ENCODE measurements at places on chromosomes 1 and 21.

DNA sequence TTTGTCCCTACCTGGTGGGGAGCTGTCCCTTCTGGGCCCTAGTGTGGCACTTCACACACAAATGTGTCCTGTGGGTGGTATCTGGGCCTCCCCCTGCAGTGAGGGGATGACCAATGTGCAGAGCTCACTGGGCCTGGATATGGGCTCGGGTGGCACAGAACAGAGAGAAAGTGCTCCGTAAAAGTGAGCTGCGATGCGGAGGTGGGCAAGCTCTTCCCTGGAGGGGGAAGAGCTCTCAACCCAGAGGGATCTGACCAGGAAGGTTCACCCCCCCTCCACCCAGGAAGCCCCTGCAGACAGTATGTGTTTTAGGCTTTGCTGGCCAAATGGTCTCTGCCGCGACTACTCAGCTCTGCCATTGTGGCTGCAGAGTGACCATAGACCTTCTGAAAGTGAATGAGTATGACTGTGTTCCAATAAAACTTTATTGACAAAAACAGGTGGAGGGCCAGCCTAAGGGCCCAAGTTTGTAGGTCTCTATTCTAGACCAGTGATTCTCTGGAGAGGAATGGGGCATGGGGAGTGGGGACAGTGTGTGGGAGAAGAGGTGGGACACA, 8.6 kb upstream of the ITGB2 start:
- ATAC-seq: no peak

- no peak for ATAC-seq
These were observed 333.1 kb upstream of the CHRM3 start for GRCh38 chr1:239053279-239053678.

DNA sequence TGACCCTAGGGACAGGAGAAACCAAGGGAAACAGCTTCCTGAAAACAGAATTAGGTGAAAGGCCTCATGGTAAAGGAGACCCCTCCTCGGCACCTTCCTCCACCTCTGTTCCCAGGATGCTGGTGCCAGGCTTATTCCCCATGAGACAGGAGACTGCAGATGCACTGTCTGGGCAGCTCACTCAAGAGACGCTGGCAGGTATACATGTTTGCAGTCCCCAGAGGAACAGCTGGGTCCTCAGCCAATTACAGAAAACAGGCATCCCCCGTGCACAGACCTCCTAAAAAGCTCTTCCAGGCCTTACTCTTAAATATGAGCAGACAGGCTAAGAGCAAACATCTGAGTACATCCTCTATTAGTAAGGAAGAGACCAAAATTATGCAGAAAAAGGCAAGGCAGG, 6.5 kb downstream of the CCSAP start:
- ATAC-seq: no peak

DNA sequence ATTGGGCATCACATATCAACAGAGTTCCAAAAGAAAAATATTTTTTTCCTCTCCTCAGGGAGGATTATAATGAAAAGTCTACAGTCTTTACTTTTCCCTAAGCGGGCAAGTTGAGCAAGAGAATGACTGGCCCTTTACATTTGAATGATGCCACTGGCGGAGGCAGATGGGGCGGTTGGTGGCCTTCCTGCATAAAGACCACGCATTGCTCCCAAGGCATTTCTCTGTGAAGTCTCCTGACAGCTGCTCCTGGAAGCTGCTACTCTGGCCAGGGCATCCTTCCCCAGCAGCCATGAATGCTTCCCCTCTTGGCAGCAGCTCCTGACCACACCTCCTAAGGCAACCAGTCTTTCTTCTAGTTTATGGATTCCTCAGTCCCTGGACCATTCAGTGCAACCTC, 161.1 kb upstream of the RRP15 start:
- ATAC-seq: no peak

DNA sequence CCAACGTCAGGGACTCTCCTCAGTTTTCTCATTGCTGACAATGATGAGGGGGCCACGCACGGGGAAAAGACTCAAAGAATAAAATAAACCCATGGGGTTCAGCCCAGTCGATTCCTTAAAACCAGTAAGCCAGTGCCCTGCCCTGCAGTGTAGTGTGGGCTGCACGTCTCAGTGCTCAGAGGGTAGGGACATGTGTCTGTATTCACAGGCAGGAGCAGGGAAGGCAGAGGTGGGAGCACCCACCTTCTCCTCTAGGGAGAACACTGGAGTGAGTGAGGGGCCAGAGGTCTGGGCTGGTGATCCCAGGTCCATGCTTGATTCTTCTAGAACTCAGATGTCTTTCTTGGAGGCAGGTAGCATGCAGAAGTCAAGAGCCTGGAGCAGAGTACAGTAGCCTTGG, 303.6 kb downstream of the MATN1 start:
- no peak for ATAC-seq

- ATAC-seq: no peak
These were observed 10.0 kb upstream of the RYR2 start for GRCh38 chr1:237032029-237032428.

Measured in esophagus mucosa (tissue), 1 donor.